A549 treated with Mapracorat at 1 μM for 4 hours (cell line): ENCODE measurements at places on chromosomes 13 and 19. TPM values are rescaled to one million over a fixed set of nuclear protein-coding genes. Genes with fewer than 3 reads are reported as not detected.

Gene ZNF880
- 0.39 to 1.3 TPM (median 0.81 TPM) in 5 replicates for total RNA-seq

Gene MED26
- total RNA-seq = 4.0 to 6.2 TPM (median 5.5 TPM) in 5 replicates

Gene PNMA8C
- not detected in 5 replicates for total RNA-seq

Gene GJA3
- total RNA-seq = 0.83 to 1.4 TPM (median 1.3 TPM) in 5 replicates

Gene IZUMO4
- total RNA-seq = 0.32 to 1.0 TPM (median 0.87 TPM) in 5 replicates

Gene GFY
- total RNA-seq = 0.08 to 0.22 TPM (median 0.19 TPM) in 4 of 5 replicates, not detected in the other

Gene PRRG2
- 0.44 to 1.1 TPM (median 0.75 TPM) in 5 replicates for total RNA-seq

Gene ZNF582
- total RNA-seq = 0.95 to 1.5 TPM (median 1.3 TPM) in 5 replicates

Gene ZNF253
- not detected in 5 replicates for total RNA-seq

Gene SULT2B1
- total RNA-seq = 14.1 to 18.6 TPM (median 16.0 TPM) in 5 replicates

Gene SMIM24
- 0.26 to 1.0 TPM (median 0.50 TPM) in 5 replicates for total RNA-seq

Gene EFNA2
- 1.5 to 2.4 TPM (median 1.7 TPM) in 5 replicates for total RNA-seq

Gene CCNE1
- 23.4 to 27.5 TPM (median 24.5 TPM) in 5 replicates for total RNA-seq

Gene BICRA
- 12.3 to 16.3 TPM (median 13.9 TPM) in 5 replicates for total RNA-seq

Gene IGFL3
- 0.23 to 0.40 TPM (median 0.31 TPM) in 3 of 5 replicates, not detected in the others for total RNA-seq

Gene GRWD1
- 97.2 to 126 TPM (median 111 TPM) in 5 replicates for total RNA-seq

Gene GPR18
- total RNA-seq = not detected in 5 replicates

Gene PCDH8
- total RNA-seq = not detected in 5 replicates

Gene RXFP2
- not detected in 5 replicates for total RNA-seq

Gene OR7D2
- not detected in 5 replicates for total RNA-seq

Gene ZNF626
- not detected in 5 replicates for total RNA-seq

Gene MISP
- total RNA-seq = 66.4 to 87.9 TPM (median 83.2 TPM) in 5 replicates

Gene PEAK3
- 0.08 to 0.15 TPM (median 0.11 TPM) in 3 of 5 replicates, not detected in the others for total RNA-seq

Gene TYROBP
- total RNA-seq = not detected in 5 replicates
